ENCODE measurements at places on chromosomes 13 and 19.

DNA sequence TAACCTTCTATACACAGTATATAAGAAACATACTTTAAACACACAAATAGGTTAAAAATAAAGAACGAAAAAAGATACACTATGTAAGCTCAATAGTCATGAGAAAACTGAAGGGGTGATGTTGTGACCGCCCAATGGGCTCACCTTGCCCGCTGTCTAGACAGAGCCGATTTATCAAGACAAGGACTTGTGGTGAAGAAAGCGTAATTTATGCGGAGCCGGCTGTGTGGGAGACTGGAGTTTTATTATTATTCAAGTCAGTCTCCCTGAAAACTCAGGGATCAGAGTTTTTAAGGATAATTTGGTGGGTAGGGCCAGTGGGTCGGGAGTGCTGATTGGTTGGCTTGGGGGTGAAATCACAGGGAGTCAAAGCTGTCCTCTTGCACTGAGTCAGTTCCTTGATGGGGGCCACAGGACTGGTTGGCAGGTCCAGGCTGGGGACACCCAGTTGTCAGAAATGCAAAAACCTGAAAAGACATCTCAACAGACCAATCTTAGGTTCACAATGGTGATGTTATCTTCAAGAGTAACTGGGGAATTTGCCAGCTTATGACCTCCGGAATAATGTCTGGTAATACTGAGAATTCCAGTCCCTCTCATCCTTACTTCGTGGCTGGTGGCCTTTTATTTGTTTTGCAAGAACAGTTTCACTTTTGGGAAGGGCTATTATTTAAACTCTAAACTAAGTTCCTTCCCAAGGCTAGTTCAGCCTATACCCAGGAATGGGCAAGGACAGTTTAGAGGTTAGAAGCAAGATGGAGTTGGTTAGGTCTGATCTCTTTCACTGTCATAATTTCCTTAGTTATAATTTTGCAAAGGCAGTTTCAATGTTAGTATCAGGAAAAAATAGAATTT, 96.6 kb downstream of the UBL3 start:
- DNase-seq, result no peak

DNA sequence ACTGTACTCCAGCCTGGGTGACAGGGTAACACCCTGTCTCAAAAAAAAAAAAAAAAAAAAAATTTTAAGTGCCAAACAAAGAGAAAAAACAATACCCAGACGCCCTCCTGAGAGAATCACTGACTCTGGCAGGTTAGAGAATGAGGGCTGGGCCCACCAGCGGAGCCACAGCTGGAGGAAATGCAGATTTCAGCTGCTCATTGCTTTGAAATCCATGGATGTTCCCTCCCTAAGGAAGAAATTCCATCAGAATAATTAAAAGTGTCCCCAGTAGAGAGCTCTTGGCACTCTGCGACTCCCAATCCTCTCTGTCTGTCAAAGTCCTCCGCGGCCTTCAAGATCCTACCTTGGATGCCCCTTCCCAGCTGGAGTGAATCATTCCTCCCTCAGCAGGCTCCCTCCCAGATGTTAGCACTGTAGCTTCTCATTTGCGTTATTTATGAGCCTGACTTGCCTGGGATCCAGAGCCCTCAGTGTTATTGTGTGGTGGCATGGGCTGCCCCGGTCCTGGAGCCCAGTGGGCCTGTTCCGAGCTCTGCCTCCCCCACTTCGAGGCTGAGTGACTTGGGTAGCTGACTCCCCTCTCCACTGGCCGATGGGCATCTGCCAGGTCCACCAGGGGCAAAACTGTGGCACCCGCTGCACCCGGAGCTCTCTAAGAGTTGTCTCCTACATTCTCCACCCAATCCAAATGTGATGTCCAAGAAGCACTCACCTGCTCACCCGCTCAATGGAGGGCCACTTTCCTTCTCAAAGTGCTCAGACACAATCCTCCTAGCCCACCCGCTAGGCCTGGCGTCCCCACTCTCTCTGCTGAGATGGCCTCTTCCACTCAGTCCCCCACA, 47.0 kb downstream of the SERP2 start:
- no peak for DNase-seq

DNA sequence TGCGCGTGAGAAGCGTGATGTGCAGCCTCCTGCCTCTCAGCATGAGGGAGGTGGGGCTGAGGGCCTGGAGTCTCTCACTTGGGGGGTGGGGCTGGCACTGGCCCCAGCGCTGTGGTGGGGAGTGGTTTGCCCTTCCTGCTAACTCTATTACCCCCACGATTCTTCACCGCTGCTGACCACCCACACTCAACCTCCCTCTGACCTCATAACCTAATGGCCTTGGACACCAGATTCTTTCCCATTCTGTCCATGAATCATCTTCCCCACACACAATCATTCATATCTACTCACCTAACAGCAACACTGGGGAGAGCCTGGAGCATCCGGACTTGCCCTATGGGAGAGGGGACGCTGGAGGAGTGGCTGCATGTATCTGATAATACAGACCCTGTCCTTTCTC, 8.7 kb downstream of the CD177 start:
- DNase-seq, result no peak

DNA sequence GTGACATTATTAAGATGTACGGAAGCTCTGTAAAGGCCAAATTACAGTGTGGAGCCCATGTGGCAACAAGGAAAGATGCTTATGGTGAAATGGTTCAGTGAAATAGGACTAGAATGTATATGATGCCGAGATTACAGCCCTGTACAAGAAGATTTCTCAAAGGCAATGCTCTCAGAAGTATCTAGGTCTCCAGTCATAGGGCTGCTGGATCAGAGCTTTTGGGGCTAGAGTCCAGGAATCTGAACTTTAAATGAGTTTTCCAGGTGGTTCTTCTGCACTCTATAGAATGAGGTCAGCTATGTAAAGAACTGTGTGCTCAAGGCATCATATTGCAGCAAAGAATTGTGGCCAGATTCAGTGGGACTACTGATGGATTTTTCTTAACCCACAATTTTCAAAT, 75.4 kb upstream of the STK24 start:
- no peak for DNase-seq
